Colonic mucosa (tissue), 4 donors: ENCODE measurements at places on chromosomes 7 and 10. TPM values are rescaled to one million over a fixed set of nuclear protein-coding genes. Genes with fewer than 3 reads are reported as not detected.

The CYP26C1 gene
- not detected for total RNA-seq

DNA sequence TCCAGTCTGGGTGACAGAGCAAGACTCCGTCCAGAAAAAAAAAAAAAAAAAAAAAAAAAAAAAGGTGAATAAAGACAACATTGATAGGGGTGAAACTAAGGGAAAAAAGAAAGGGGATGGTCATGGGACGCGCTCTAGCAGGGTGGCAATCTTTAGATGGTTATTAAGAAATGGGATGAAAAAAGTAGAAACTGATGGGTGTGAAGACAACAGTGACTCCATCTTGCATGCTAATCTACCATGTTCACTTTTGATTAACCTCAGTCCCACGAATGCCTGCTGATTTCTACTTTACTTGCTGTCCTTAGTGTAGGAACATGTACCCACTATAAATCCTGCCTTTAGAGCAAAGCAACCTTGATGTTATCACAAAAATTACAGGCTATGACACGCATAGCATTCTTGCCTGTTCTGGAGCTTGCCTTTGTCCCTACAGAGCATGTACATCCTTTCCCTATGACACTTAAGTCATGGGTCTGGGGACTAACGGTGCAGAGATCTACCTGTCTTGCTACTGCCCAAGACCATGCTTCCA is 38.5 kb downstream of the P4HA1 start:
- no peaks in the 10 kb centered on the region for H3K36me3 ChIP-seq
- no peak overlapping the region for H3K27ac ChIP-seq
- DNase-seq = no peak
- no peak overlapping the region for H3K4me3 ChIP-seq

DNA sequence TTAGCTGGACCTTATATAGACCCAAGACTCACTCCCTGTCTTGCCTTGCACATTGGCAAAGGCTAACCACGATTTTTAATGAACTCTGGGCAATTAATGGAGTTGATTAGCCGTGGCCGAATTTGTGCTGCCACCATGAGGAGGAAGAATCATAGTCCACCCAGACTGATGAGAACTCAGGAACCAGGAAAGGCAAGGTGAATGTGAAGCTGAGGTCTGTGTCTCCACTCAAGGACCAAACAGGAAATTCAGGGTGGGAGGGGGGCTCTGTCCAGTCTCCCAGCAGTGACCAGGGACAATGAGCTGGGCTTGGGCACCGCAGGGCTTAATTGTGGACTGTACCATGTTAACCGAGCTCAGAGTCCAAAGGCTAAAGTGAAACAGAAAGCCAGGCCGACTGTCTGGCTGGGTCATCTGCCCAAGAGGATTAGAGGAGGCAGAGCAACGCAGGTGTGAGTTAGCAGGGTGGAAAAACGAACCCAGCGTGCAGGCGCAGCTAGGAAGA is 127.0 kb upstream of the JCAD start:
- H3K4me1 ChIP-seq = no peaks in the 10 kb centered on the region

GRCh38 chr7:1049006-1049741 is 4.8 kb downstream of the GPR146 start:
- H3K4me1 ChIP-seq = peaks cover 10% of the 10 kb centered on the region
- no peak overlapping the region for H3K27ac ChIP-seq
- no peaks in the 10 kb centered on the region for H3K36me3 ChIP-seq

- no peak overlapping the region for H3K27ac ChIP-seq
- H3K4me3 ChIP-seq = no peak overlapping the region
- no peaks in the 10 kb centered on the region for H3K27me3 ChIP-seq
- H3K4me1 ChIP-seq = no peaks in the 10 kb centered on the region
Observed at GRCh38 chr10:70613941-70614340, 11.4 kb upstream of the PRF1 start.
